Foreskin fibroblast (primary cell): ENCODE measurements at places on chromosomes 6 and 20.

DNA sequence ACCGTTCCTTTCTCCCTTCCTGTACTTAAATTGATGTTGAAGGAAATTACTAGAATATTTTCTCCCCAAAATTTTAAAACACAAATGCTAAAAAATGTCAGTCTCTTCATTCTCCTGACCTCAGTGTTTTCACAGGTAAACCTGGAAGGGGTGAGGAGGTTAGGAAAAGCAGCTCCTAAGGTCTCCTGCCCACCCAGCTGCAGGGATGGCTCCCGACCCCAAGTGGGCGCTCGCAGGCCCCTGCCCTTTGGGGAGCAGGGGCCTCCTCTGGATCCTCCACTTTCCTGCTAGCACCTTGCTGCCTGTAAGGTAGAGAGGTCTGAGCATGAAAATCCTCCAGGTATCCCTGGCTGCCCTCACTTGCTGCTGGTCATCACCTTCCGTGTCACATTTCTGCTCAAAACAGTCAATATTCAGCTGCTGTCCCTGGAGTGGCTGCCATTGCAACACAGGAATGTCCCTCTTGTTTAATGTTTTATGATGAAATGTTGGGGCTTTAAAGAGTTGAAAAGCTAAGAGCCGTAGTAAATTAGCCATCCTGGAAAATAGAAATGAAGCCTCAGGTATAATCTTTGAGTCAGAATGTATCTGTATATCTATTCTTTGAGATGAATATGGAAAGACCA, 10.9 kb upstream of the HSP90AB1 start:
- DNase-seq, result no peak

GRCh38 chr6:134910593-134910935, 39.3 kb downstream of the ALDH8A1 start:
- no peak for DNase-seq

DNA sequence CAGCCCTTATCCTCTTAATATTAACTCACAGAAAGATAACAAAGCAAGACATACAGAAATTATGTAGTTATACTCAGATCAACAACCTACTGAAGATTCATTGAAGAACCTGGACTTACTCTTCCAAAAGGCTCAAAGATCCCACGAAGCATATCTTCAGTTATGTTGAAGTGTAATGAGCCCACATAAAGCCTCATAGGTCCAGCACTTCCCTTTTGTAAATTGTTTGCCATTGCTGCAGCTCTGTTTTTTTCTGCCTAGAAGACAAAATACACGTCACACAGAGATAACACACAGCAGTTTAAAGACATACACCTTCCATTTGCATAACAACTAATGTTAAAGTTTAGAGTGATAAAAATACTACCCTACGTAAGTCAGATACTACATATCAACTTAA, 20.4 kb downstream of the RBM39 start:
- no peak for DNase-seq

- DNase-seq, result no peak
These were observed 50.7 kb upstream of the PLCG1 start for GRCh38 chr20:41086402-41087324.

- DNase-seq, result no peak
These were observed 41.8 kb downstream of the CCDC170 start for GRCh38 chr6:151535476-151536187.

DNA sequence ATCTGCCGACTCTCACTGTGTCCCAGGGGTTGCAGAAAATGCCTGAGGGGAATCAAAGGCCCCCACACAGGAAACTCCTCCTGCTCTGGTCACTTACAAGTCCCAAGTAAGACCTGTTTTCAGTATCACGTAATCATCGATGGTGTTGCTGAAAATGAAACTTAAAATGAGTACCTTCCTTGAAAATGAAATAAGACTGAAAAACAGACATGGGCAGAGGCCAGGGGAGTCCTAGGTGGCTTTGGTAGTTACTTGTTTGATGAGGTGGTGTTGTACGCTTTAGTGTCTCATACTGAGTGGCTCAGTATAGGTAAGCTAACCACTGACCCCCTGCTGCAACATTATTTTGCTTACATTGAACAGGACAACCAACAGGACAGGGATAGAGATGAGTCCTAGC, 43.0 kb upstream of the SYNCRIP start:
- DNase-seq, result no peak

GRCh38 chr20:5933802-5934436, 16.4 kb downstream of the TRMT6 start:
- DNase-seq, result no peak

GRCh38 chr20:50199703-50200102, 9.1 kb downstream of the CEBPB start:
- DNase-seq, result no peak

GRCh38 chr6:138817799-138818198, 21.9 kb downstream of the ECT2L start:
- DNase-seq, result peak; percentile 67

- DNase-seq, result no peak
These were observed 147.3 kb downstream of the DLL1 start for GRCh38 chr6:170143401-170144150.
